ENCODE measurements at places on chromosomes 4 and X.
A peak's percentile ranks its signal among the peaks of the same experiment; 100 is the strongest.

DNA sequence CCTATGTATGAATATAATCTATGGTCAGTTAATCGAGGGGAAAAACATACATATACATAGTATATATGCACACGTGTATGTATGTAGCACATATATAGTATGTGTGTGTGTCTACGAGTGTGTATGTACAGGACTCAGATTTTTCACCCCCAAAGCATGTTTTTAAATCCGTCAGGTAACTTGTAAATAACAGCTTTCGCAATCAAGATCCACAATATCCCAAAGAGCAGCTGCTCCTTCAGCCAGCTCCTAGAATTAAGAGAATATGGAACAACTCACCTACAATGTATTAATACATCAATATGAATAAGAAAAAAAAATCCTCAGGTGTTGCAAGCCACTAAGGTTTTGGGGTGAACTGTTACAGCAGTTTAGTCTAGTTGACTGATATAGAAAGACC, 3.5 kb downstream of the MRFAP1L1 start:
- H3K27me3 ChIP-seq, result no peaks in the 10 kb centered on the region
- H3K27ac ChIP-seq, result no peak overlapping the region
- DNase-seq, result no peak
- H3K36me3 ChIP-seq, result peaks cover 65% of the 10 kb centered on the region

DNA sequence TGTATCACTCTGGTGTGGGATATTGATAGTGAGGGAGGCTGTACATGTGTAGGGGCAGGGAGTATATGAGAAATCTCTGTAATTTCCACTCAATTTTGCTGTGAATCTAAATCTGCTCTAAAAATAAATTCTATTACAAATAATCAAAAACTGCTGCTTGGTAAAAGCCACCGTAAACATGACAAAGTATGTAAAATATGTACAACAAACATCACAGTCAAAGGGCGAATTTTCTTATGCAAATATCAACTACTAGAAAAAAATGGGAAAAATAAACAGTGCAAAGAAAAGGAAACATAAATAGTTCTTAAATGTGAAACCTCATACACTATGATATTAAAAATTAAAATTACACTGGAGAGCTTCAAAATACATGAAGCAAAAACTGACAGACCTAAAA, 105.1 kb upstream of the DCLK2 start:
- no peaks in the 10 kb centered on the region for H3K4me1 ChIP-seq
- H3K27ac ChIP-seq, result no peak overlapping the region
- peaks cover 16% of the 10 kb centered on the region for H3K27me3 ChIP-seq
- H3K4me3 ChIP-seq, result no peak overlapping the region
- no peaks in the 10 kb centered on the region for H3K36me3 ChIP-seq
- DNase-seq, result no peak

DNA sequence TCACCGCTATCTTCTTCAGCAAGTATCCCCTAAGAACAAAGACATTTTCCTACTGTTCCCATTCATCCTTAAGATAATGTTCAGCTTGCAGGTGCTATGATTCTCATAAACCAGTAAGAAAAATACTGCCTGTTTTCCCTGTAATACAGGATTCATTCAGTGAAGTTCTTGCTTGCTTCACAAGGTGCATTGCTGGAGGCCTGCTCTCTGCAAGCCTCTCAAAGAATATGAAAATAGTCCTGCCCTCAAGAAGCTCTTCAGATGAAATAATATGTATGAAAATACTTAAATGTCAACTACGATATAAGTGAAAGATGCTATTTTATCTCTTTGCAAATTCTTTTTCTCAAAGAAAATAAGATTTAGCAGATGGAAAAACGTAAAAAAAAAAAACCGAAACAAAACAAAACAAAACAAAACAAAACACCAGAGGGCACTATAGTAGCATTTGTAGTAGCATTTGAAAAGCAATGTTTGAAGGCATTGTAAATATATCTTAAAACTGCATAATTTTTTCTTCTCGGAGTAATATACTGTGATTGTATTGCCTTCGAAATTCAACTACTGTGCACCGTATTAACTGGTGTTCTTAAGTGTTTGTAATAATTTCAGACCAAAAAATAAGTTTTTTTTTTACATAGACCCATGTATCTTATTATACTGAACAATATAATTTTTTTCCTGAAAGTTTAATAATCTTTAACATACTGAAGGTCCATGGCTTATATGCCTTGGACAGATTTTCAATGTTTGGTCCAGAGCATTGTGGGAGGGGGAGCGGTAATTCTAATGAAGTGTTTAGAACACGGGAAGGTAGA, 26.0 kb downstream of the ADH4 start:
- H3K27me3 ChIP-seq, result no peaks in the 10 kb centered on the region
- no peak for DNase-seq
- H3K4me3 ChIP-seq, result no peak overlapping the region
- no peaks in the 10 kb centered on the region for H3K4me1 ChIP-seq
- H3K27ac ChIP-seq, result no peak overlapping the region

DNA sequence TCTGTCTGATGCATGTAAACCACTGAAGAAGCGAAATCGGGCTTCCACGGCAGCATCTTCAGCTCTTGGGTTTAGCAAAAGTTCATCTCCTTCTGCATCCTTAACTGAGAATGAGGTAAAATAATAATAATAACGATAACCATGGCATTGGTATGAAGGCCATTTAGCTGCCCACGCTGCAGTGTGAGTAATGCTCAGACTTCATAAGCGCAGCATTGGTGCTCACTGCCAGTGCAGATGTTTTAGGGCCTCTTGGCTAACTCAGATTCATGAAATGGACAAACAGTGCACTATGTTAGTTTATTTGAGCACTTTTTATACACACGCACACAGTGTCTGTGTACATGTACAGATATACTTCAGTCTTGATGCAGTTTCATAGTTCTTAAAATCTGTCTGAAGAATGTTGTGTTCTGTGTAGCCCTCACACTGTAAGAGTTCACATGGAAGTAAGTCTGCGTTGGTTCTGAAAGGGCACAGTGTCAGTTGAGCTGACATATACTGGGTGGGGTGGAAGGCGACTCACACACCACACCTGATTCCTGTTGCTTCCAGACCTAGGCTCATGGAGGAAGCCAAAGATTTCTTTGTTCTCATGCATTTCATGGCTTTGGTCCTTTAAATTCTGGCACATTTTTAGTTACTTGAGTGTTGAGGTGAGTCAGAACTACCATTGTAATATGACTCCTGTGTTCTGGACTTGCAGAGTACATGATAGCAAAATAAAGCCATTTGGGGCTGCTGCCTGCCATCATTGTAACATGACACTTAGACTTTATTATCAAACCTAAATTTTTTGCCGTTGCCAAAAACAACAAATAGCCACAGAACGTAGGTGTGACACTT, 68.7 kb downstream of the NSD2 start:
- peaks cover 10% of the 10 kb centered on the region for H3K36me3 ChIP-seq
- H3K27me3 ChIP-seq, result no peaks in the 10 kb centered on the region
- H3K27ac ChIP-seq, result no peak overlapping the region

- H3K4me1 ChIP-seq, result no peaks in the 10 kb centered on the region
- no peak for DNase-seq
- H3K4me3 ChIP-seq, result no peak overlapping the region
- no peaks in the 10 kb centered on the region for H3K36me3 ChIP-seq
- H3K27me3 ChIP-seq, result no peaks in the 10 kb centered on the region
These were observed 25.8 kb upstream of the DYNLT3 start for GRCh38 chrX:37873220-37873619.

GRCh38 chr4:110193822-110194761, 4.3 kb downstream of the ELOVL6 start:
- no peak overlapping the region for H3K27ac ChIP-seq
- no peak overlapping the region for H3K4me3 ChIP-seq
- no peaks in the 10 kb centered on the region for H3K27me3 ChIP-seq
- H3K36me3 ChIP-seq, result no peaks in the 10 kb centered on the region
- peak; percentile 62 for DNase-seq
- H3K4me1 ChIP-seq, result peaks cover 40% of the 10 kb centered on the region

DNA sequence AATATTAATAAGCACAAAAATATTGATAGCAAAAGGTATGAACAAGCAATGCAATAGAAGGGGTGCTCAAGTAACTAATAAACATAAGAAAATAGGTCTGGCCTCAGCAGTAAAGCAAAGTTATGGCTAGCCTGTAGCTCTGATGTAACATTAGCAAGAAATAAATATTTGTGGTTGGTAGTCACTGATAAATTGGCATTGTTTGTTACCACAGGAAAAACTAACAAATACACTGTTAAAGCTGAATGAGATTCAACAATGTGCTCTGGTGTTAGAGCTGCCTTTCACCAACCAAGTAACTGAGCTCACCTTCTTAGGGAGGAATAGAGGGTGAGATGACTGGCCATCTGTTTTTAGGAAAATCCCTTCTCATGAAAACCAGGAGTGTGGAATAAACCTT, 71.4 kb downstream of the AREG start:
- no peak overlapping the region for H3K4me3 ChIP-seq
- H3K4me1 ChIP-seq, result no peaks in the 10 kb centered on the region
- no peak overlapping the region for H3K27ac ChIP-seq

DNA sequence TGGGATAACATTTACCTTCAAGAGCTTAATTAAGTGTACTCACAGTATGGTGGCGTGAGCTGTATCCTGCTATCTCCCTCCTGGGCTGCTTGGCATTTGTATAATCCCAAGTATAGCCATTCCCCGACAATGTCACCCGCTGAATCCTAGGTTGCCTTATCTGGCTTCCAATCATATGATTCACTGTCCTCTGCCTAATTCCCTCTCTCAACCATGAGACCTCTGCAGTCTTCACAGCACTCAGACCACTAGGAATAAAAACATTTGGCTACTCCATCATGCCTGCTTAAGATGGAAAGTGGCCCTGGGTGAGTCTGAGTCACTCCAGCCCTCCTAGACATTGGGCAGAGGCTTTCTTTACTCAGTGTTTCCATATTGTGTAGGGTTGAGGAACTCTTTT, 28.9 kb upstream of the WDFY3 start:
- no peaks in the 10 kb centered on the region for H3K4me1 ChIP-seq
- no peaks in the 10 kb centered on the region for H3K27me3 ChIP-seq
- no peak overlapping the region for H3K27ac ChIP-seq

GRCh38 chr4:107182347-107182746, 146.2 kb upstream of the DKK2 start:
- H3K27me3 ChIP-seq, result no peaks in the 10 kb centered on the region
- DNase-seq, result no peak
- no peak overlapping the region for H3K27ac ChIP-seq
- H3K4me3 ChIP-seq, result no peak overlapping the region
- no peaks in the 10 kb centered on the region for H3K36me3 ChIP-seq

- DNase-seq, result no peak
- no peak overlapping the region for H3K4me3 ChIP-seq
- no peak overlapping the region for H3K27ac ChIP-seq
- H3K27me3 ChIP-seq, result no peaks in the 10 kb centered on the region
- peaks cover 2% of the 10 kb centered on the region for H3K4me1 ChIP-seq
- H3K36me3 ChIP-seq, result no peaks in the 10 kb centered on the region
These were observed 33.1 kb downstream of the PDK3 start for GRCh38 chrX:24498181-24498580.

GRCh38 chr4:104728380-104729122, 233.9 kb upstream of the CXXC4 start:
- H3K36me3 ChIP-seq, result no peaks in the 10 kb centered on the region
- DNase-seq, result no peak
- H3K27me3 ChIP-seq, result no peaks in the 10 kb centered on the region
- no peak overlapping the region for H3K27ac ChIP-seq
- no peak overlapping the region for H3K4me3 ChIP-seq
- no peaks in the 10 kb centered on the region for H3K4me1 ChIP-seq

- DNase-seq, result no peak
- no peaks in the 10 kb centered on the region for H3K27me3 ChIP-seq
- peaks cover 19% of the 10 kb centered on the region for H3K4me1 ChIP-seq
These were observed 19.7 kb upstream of the ACSL1 start for GRCh38 chr4:184845367-184846021.

- peak; percentile 47 for DNase-seq
- no peaks in the 10 kb centered on the region for H3K36me3 ChIP-seq
- peak overlapping the region; percentile 88 for H3K27ac ChIP-seq
- H3K27me3 ChIP-seq, result no peaks in the 10 kb centered on the region
- peak overlapping the region; percentile 67 for H3K4me3 ChIP-seq
- peaks cover 13% of the 10 kb centered on the region for H3K4me1 ChIP-seq
These were observed 367.6 kb downstream of the ARHGAP24 start for GRCh38 chr4:85842540-85842939.

GRCh38 chr4:92847026-92847425, 543.3 kb downstream of the GRID2 start:
- no peaks in the 10 kb centered on the region for H3K36me3 ChIP-seq
- no peak for DNase-seq
- no peak overlapping the region for H3K27ac ChIP-seq
- H3K4me1 ChIP-seq, result no peaks in the 10 kb centered on the region

- peak overlapping the region; percentile 59 for H3K4me3 ChIP-seq
- H3K27me3 ChIP-seq, result no peaks in the 10 kb centered on the region
These were observed 3.0 kb upstream of the IL13RA1 start for GRCh38 chrX:118724365-118724764.

GRCh38 chrX:24002792-24003191, 24.2 kb downstream of the KLHL15 start:
- no peak overlapping the region for H3K27ac ChIP-seq
- DNase-seq, result no peak
- no peak overlapping the region for H3K4me3 ChIP-seq
- no peaks in the 10 kb centered on the region for H3K27me3 ChIP-seq
- peaks cover 3% of the 10 kb centered on the region for H3K4me1 ChIP-seq

- H3K27me3 ChIP-seq, result no peaks in the 10 kb centered on the region
- DNase-seq, result no peak
- no peak overlapping the region for H3K27ac ChIP-seq
- no peaks in the 10 kb centered on the region for H3K36me3 ChIP-seq
- H3K4me3 ChIP-seq, result no peak overlapping the region
- H3K4me1 ChIP-seq, result no peaks in the 10 kb centered on the region
These were observed 306.3 kb upstream of the PCDH7 start for GRCh38 chr4:30413915-30414314.

DNA sequence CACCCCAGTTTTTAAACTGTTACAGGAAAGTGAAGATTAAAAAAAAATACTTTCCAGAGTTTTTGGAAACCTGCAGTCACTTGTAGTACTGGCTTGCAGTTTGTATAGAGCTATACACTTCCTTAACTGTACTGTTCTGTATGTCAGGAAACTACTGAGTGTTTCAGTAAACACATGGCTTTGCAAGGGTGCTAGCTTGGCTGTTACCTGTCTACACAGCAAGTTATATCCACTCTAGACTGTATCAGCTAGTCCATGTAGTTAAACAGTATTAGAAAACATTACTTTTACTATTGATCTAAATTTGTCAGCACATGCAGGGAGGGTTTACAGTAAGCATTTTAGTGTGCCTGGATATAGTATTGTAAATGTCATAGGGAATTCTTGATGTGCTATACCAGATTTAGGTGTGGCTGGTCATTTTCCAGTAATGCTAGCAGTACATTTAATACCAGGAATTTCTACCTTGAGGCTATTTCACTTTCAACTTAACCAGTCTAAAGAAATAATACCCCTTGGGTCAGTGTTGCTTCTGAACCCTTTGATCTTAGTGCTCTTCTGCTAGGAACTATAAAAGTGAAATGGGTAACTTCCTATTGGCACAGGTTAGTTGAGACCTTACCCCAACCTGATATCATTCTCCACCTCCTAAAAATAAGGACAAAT, 192.3 kb upstream of the ANKRD50 start:
- DNase-seq, result no peak
- no peaks in the 10 kb centered on the region for H3K4me1 ChIP-seq
- no peak overlapping the region for H3K27ac ChIP-seq
- no peaks in the 10 kb centered on the region for H3K36me3 ChIP-seq

- no peaks in the 10 kb centered on the region for H3K27me3 ChIP-seq
- DNase-seq, result no peak
- H3K27ac ChIP-seq, result no peak overlapping the region
- H3K4me1 ChIP-seq, result no peaks in the 10 kb centered on the region
- no peaks in the 10 kb centered on the region for H3K36me3 ChIP-seq
These were observed 323.2 kb upstream of the GIMD1 start for GRCh38 chr4:106691749-106692148.

- H3K27ac ChIP-seq, result no peak overlapping the region
- no peaks in the 10 kb centered on the region for H3K36me3 ChIP-seq
- no peak for DNase-seq
- no peak overlapping the region for H3K4me3 ChIP-seq
These were observed 151.7 kb downstream of the SNCA start for GRCh38 chr4:89685277-89685676.
